Fibroblast of skin of right quadriceps (primary cell): ENCODE measurements at places on chromosomes 2 and 18.

- no peak for DNase-seq
These were observed 69.2 kb downstream of the FAM161A start for GRCh38 chr2:61784643-61785042.

- no peak for DNase-seq
These were observed 26.7 kb downstream of the CYP27C1 start for GRCh38 chr2:127193164-127193966.

DNA sequence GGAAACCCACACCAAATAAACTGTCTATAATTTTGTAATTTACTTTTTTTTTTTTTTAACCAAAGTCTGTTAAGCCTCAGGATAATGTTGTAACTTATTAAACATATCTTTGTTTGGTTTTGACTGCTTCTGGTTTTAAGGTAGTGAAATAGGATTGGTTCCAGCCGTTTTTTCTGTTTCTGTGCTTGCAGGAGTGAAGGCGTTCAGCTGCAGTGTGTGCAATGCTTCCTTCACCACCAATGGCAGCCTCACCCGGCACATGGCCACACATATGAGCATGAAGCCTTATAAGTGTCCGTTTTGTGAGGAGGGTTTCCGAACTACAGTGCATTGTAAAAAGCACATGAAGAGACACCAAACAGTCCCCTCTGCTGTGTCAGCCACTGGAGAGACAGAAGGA lies 93.1 kb downstream of the ZNF236 start:
- no peak for DNase-seq

- peak; percentile 31 for DNase-seq
These were observed 25.3 kb upstream of the ANXA4 start for GRCh38 chr2:69716555-69717120.

GRCh38 chr18:9629709-9630108 lies 15.3 kb upstream of the PPP4R1 start:
- DNase-seq = peak; percentile 82

DNA sequence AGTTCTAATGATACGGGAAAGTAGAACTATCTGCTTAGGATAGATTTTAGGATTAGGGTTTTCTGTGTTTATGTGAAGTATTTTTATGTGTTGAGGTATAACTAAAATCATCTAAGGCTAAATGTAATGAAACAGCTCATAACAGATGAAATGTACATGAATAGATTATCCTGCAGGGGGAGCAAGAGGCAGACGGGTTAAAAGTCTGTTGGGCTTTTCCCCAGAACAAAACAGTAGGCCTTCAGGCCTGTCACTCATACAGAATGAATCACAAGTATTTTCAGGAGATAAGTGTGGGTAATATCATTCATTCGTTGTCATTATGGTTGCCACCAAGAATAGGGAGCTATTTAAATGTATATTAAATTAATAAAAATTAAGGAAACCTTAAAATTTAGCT lies 107.9 kb upstream of the IL1R2 start:
- peak; percentile 51 for DNase-seq

DNA sequence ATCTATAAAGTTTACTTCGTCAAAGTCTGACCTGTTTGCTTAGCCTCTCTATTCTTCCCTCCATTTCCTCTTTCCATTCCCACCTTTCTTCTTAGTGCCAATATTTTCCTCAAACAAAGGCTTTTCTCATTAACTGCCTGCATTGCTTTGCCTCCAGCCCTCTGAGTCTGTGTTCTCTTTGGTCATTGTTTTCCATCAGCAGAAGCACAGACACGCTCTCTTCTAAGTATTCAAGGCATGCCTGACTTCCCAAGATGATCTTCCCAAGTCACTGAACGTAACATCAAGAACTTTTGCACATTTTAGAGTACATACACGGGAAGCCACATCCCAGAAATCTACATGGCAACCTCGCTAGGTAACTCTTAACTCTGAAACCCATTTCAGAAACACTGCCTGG lies 32.6 kb upstream of the ANXA4 start:
- no peak for DNase-seq

GRCh38 chr2:47109680-47110079 lies 45.4 kb downstream of the STPG4 start:
- no peak for DNase-seq

DNA sequence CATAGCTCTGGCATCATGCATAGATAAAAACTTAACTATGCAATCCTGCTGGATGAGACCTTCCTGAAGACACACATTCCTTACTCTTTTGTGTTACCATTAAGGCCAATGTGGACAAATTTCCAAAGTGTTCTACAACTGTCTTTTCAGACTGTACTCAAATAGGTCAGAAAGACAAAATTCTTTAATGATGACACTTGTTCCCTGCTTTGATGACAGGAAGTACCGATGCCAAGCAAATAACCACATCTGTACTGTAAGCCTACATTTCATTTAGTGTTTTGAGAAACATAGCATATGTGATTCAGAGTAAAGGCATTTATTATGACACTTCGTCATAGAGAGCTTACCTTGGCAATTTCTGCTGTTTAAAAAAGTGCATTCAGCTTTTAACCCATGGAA lies 55.0 kb downstream of the PMAIP1 start:
- peak; percentile 69 for DNase-seq

DNA sequence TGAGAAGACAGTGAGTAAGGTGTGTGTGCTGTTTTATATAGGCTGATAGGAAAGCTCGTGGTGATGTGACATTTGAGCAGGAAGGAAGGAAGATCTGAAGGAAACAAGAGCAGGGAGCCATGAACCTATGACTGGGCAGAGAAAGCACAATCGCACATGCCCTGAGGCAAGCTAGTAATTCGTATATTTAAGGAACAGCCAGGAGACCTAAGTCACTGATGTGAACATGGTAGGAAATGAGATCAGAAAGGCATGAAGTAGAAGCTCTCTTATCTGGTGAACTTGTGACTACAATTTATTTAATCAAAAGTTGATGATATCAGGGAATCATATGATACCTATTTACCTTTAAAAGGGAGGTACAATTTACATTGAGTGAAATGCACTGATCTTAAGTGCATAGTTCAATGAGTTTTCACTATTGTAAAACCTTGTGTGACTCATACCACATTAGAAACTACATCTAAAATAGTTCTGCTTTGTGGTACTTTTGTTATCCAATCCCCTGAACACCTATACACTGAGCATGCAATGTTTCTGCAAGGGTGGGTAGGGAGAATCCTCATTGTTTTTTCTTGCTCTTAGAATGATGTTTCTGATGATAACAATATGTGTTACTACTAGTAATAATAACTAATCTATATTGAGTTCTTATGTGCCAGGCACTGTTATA lies 67.5 kb downstream of the GALNT13 start:
- no peak for DNase-seq

GRCh38 chr18:47404845-47405244 lies 153.4 kb upstream of the SKOR2 start:
- no peak for DNase-seq

DNA sequence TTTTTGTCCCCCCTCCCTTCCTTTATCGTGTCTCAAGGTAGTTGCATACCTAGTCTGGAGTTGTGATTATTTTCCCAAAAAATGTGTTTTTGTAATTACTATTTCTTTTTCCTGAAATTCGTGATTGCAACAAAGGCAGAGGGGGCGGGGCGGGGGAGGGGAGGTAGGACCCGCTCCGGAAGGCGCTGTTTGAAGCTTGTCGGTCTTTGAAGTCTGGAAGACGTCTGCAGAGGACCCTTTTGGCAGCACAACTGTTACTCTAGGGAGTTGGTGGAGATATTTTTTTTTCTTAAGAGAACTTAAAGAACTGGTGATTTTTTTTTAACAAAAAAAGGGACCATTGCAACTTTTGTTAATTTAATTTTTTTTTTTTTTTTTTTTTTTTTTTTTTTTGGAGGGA lies 2.1 kb downstream of the SOX11 start:
- DNase-seq = peak; percentile 50

DNA sequence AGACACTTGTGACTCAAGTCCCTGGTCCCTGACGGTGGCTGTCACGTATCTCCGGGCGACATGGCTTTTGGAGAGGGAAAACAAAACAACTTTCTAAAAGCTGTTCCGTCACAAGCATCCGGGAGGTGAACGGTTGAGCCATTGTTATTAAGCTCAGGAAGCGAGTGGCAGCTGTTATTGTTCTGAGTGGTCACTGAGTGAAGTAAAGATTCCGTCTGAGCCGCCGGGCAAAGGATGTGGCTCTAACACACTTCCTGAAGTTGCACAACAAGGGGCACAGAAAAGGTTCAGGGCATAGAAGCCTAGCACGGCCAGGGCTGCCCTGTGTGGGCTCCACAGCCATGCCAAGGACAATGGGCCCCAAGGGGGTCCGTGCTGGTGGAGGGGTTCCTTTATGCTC lies 24.3 kb downstream of the INPP5D start:
- no peak for DNase-seq

GRCh38 chr2:22996911-22997310 lies 388.1 kb upstream of the KLHL29 start:
- no peak for DNase-seq

DNA sequence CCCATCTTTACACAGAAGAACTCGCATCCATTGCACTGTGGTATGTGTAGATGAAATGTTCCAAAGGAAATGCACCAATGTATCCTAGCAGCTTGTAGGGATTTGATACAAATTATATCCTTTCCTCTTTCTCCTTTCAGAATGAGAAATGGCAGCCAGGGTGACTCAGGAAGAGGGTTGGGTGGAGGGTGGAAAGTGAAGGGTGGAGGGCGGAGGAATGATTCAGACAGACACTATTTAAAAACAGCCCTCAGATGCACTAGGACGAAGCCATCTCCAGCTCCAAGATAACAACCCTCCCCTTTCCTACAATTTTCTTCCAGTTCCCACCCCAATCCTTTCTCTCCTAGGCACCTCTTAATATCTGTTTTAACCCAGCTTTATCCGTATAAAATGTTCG lies 96.2 kb upstream of the STK39 start:
- DNase-seq = peak; percentile 32

DNA sequence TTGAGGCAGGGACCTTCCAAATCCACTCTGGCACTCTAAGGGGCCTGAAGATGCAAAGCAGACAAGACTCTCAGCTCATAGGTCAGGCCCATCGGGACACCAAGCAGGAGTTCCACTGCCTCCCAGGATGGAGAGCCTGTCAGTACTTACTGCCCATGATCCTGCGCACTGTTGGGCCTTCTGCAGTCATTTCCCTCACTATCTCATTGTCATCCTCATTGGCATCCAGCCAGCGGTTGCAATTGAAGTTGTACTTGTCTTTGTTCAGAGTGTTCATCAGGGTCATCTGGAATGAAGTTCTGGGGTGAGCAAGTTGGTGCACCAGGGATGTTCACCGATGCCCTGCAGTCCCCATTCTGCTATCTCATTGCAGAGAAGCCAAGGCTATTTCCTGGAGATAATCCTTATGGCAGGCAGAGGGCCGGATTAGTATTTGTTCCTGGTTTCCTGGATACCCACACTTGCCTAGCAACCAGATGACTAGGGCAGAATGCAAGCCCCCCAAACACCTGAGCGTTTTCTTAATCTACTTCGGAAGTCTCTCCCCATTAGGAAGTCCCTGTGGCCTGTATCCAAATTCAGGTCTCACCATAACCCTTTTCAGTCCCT lies 65.1 kb downstream of the LOXHD1 start:
- DNase-seq = no peak

GRCh38 chr2:70121627-70122372 lies 34.5 kb downstream of the PCBP1 start:
- DNase-seq = no peak

DNA sequence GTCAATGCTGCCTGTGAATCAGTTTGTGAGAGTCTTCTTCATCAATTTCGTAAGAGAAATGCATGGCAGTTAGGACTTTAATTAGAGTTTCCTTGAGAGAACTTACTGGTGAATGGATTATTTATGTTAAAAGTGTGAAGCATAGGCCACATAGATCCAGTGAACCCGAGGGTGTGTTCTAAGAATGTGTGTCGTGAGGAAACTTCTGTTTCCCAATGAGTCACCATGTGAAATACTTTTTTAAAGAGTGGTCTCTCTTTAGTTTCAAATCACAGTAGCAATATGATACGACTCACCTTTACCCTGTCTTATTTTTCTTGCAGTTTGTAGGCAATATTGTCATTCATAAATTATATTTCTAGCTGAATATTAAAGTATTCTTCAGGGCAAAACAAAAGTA lies 18.5 kb downstream of the THSD7B start:
- no peak for DNase-seq

DNA sequence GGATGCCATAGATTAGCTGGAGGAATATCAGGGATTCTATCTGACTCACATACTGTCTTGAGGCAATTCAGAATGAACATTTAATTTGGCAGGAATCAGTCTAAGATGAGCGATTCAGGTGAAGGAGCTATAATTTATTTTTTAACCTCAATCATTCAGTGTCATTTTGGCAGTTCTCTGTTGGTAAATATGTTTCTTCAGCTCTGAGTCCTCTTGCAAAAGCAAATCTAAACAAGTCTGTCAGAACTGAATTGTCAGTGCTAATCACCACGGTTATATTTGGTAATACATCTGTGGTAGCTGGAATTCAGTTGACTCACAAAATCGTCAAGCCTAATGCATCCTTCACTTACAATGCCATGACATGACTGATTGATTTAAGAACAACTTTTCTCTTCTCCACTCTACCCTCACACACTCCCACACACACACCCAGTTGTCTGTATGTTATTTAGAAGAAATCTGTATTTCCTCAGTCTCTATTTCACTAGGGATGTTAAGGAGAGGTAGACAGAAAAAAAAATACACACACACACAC lies 516.6 kb upstream of the NXPH2 start:
- no peak for DNase-seq

GRCh38 chr2:11746807-11747459 lies 501 bp downstream of the LPIN1 start:
- DNase-seq = no peak

DNA sequence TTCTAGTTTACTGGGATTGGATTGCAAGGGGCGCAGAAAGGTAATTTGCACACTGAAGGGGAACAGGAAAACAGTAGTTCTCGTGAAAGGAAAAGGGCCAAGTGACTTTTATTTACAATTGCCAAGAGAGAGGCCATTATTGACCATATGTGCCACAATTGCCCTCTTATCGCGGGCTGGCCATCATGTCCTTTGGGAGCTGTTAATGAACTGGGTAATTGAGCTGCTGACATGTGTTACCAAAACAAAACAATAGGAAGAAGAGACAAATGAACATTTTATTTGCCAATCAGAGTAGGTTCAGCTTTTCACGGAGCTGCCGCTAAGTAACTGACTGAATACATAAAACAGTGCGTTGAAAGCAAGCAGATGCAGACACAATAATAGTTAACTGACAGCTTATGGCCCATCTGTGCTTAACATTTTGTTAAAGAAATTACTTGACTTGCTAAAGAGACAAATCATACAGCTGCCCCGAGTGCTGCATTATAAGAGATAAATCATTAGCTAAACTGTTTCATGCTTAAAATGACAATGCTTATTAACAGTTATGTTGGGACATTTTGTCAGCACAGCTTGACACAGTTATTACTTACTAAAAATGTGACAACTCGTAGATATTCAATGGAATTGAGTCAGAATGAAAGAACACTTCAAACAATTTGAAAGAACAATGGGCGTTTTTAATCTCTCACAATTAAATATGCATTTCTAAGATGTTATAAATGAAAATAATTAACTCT lies 57.5 kb downstream of the PAX3 start:
- no peak for DNase-seq
